Activated T-helper 17 cell treated with anti-CD3 and anti-CD28 coated beads, Interleukin-2, amount 50 U/mL, for 72 hours (primary cell): ENCODE measurements at places on chromosomes 1 and 21. TPM values are rescaled to one million over a fixed set of nuclear protein-coding genes. Genes with fewer than 3 reads are reported as not detected.

- H3K4me3 ChIP-seq = no peak overlapping the region
- H3K4me1 ChIP-seq = no peaks in the 10 kb centered on the region
- H3K36me3 ChIP-seq = no peaks in the 10 kb centered on the region
Measured at GRCh38 chr1:244548558-244549115, 87.6 kb downstream of the CATSPERE start.

Gene LRRC71
- total RNA-seq = not detected

DNA sequence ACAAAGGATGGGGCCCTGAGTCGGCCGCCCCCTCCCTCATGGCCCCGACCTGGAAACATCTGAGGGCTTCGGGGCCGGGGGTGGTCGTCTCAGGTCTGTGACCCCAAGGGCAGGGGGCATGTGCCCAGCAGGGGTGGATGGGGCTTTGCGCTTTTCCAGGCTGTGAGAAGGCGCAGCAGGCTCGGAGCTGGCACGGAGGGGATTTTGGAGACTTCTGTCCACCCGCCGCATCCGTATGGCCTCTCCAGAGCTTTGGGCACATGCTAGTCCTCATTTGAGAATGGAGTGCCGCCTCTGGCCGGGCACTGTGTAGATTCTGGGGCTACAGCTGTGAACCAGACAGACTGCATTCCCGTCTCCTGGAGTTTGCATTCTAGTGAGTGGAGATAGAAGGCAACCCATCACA is 66.1 kb upstream of the WNT4 start:
- no peak for ATAC-seq
- H3K36me3 ChIP-seq = no peaks in the 10 kb centered on the region
- no peaks in the 10 kb centered on the region for H3K4me1 ChIP-seq
- no peak overlapping the region for H3K4me3 ChIP-seq

Gene TNFRSF1B
- total RNA-seq = 291 TPM

Gene CD5L
- not detected for total RNA-seq

- H3K36me3 ChIP-seq = no peaks in the 10 kb centered on the region
- H3K27ac ChIP-seq = no peak overlapping the region
- H3K4me1 ChIP-seq = no peaks in the 10 kb centered on the region
- H3K4me3 ChIP-seq = no peak overlapping the region
Measured at GRCh38 chr1:61648983-61649742, 75.8 kb downstream of the TM2D1 start.

- peaks cover 42% of the 10 kb centered on the region for H3K36me3 ChIP-seq
- H3K4me3 ChIP-seq = no peak overlapping the region
- peaks cover 11% of the 10 kb centered on the region for H3K4me1 ChIP-seq
- no peak overlapping the region for H3K27ac ChIP-seq
Measured at GRCh38 chr1:88731475-88732269, 47.6 kb downstream of the PKN2 start.

DNA sequence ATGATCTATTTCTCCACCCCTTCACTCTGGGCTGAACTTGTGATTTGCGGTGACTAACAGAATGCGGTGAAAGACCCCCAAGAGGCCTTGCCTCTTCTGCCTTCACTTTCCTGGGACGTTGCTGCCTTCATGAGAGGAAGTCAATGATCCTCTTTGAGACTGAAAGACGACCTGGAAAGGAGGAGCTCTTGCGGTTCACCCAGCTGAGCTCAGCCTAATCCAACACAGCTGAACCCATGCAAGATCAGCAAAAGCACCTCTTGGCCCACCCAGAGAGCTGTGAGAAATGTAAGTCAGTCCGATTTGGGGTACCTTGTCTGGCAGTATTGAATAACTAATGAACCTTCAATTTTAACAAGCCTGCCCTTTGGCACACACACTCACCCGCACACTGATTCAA is 767.4 kb upstream of the TPTE start:
- H3K36me3 ChIP-seq = no peaks in the 10 kb centered on the region
- no peaks in the 10 kb centered on the region for H3K4me1 ChIP-seq
- no peak for ATAC-seq
- H3K4me3 ChIP-seq = no peak overlapping the region
- H3K27ac ChIP-seq = no peak overlapping the region
- H3K27me3 ChIP-seq = no peaks in the 10 kb centered on the region

DNA sequence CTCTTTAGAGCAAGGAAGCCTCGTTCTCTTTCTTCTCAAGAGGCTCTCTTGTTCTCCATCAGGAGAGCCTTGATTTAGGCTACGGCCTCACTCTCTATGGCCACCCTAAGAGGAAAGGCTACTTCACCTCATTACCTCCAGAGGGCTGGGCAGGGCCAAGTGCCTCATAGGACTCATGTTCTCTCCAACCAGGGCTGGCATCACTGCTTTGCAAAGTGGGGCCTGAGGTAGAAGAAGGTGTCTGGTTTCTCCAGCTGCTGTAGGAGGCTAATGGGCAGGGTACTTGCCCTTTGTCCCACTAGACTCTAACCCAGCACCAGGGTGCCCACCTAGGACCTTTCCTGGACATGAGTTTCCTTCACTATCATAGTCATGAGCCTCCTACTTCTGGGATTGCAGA is 2.1 kb upstream of the ATXN7L2 start:
- peaks cover 28% of the 10 kb centered on the region for H3K4me1 ChIP-seq
- no peaks in the 10 kb centered on the region for H3K27me3 ChIP-seq
- no peak overlapping the region for H3K27ac ChIP-seq
- H3K36me3 ChIP-seq = peaks cover 7% of the 10 kb centered on the region

DNA sequence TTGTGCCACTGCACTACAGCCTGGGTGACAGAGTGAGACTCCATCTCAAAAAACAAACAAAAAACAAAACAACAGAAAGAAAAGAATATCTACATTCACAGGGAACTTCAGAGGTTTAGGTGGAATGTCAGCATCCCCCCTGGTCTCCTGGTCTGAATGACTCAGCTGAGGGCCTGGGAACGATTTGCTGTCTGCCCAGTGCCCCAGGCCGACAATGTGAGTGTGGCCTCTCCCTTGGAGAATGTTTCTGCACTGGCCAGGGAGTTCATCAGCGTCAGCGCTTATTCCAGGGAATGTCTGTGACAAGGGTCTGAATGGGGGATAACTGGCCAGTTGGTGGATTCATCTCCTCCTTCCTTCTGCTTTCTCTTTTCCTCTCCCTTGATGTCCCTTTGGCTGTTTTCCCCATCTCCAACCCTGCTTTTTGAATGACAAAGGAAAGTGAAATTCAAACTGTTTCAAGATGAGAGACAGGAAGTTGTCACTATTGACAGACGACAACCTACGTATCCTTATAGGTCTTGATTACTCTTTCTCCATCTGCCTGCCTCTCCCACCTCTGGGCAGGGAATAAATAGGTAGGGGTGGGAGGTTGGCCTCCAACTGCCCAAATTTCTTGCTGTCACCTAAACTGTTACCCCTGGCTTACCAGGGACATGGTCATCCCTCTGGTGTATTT is 213.1 kb downstream of the HHAT start:
- peak overlapping the region; percentile 20 for H3K27ac ChIP-seq
- peak; percentile 26 for ATAC-seq
- peaks cover 5% of the 10 kb centered on the region for H3K4me1 ChIP-seq
- no peaks in the 10 kb centered on the region for H3K27me3 ChIP-seq
- H3K4me3 ChIP-seq = no peak overlapping the region

GRCh38 chr1:245261786-245262185 is 107.0 kb downstream of the KIF26B start:
- no peak overlapping the region for H3K27ac ChIP-seq
- no peaks in the 10 kb centered on the region for H3K36me3 ChIP-seq
- H3K27me3 ChIP-seq = peaks cover 11% of the 10 kb centered on the region
- H3K4me3 ChIP-seq = no peak overlapping the region

GRCh38 chr21:32687643-32688345 is 40.0 kb downstream of the SYNJ1 start:
- no peak overlapping the region for H3K27ac ChIP-seq
- H3K27me3 ChIP-seq = no peaks in the 10 kb centered on the region
- ATAC-seq = no peak
- H3K4me3 ChIP-seq = no peak overlapping the region
- peaks cover 76% of the 10 kb centered on the region for H3K36me3 ChIP-seq

- no peaks in the 10 kb centered on the region for H3K4me1 ChIP-seq
- H3K27ac ChIP-seq = no peak overlapping the region
- H3K4me3 ChIP-seq = no peak overlapping the region
- peaks cover 45% of the 10 kb centered on the region for H3K27me3 ChIP-seq
Measured at GRCh38 chr1:60952612-60953111, 129.7 kb upstream of the NFIA start.

DNA sequence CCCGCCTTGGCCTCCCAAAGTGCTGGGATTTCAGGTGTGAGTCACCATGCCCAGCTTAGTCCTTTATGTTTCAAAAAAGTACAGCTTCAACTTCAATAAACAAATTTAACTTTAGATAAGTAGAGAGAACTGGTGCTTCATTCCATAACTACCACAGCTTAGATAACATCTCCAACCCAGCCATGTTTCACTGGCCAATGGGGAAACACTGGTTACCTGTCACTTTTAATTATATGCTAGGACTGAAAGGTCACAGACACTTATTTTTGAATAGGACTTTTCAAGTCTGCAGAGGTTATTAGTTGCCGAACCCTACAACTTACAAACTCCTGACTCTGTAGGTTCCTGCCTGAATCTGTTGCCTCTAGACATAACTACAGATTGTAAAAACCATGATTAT is 56.5 kb upstream of the ST6GALNAC3 start:
- no peak overlapping the region for H3K27ac ChIP-seq
- no peak overlapping the region for H3K4me3 ChIP-seq
- no peak for ATAC-seq

Gene LAMC2
- total RNA-seq = 0.05 TPM

DNA sequence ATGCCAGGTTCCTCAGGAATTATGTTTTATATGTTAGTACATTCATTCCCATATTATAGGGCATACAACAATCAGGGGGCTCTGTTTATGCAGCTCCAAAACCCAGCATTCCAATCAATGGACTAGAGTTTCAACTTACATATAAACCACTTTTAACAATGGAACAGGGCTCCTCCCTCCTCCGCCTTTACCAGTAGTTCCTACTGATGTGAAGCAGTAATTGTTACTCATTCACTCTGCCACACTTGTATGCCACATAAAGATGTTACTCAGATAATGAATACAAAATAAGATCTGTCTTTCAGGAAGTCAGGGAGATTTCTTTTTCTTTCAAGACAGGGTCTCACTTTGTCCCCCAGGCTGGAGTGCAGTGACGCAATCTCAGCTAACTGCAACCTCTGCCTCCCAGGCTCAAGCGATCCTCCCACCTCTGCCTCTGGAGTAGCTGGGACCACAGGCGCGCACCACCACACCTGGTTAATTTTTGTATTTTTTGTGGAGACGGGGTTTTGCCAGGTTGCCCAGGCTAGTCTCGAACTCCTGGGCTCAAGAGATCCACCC is 17.1 kb downstream of the ZNF281 start:
- peaks cover 4% of the 10 kb centered on the region for H3K4me1 ChIP-seq
- no peak for ATAC-seq
- H3K4me3 ChIP-seq = no peak overlapping the region
- peaks cover 5% of the 10 kb centered on the region for H3K36me3 ChIP-seq

GRCh38 chr21:14952916-14953315 is 111.9 kb downstream of the NRIP1 start:
- ATAC-seq = no peak
- no peaks in the 10 kb centered on the region for H3K4me1 ChIP-seq
- H3K4me3 ChIP-seq = no peak overlapping the region
- H3K36me3 ChIP-seq = no peaks in the 10 kb centered on the region
- H3K27me3 ChIP-seq = peaks cover 5% of the 10 kb centered on the region

Gene GUCA2A
- not detected for total RNA-seq

DNA sequence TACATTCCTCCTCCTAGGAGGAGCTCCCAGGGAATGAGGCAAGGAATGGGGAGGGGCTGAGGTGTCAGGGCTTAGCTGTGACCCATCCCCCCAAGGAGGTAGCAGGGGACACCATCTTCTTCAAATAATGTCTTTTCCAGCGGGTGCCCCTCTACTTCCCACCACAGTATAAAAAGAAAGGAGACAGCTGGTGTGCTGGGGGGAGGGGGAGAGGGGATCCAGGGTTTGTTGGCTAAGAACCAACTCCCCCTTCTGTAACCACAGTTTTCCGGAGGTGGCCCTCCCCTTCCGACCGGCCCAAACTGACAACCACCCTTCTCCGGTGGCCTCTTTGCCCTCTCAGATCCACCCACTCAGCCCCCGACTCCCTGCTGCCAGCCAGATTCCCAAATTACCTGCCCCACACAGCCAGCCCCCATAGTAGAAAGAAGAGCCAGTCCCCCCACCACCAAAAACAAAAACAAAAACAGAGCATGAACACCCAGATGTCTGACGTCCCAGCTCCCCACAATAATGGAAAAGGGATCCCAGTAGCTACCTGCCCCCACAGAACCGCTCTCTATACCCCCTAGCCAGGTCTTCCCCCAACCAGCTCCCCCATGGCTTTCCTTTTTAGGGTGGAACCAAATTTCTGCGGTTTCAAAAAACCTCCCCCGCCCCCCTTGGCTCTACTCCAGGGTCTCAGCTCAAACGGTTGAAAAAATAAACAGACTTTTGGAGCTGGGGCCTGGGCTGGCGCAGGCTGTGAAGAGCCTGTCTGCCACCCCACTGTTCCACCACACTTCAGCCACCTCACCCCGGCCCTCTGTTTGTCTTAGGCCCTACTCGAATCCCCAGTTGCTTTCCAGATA is 2.1 kb downstream of the ARHGEF2 start:
- H3K4me3 ChIP-seq = peak overlapping the region; percentile 100
- peak overlapping the region; percentile 99 for H3K27ac ChIP-seq
- H3K36me3 ChIP-seq = peaks cover 91% of the 10 kb centered on the region
- ATAC-seq = peak; percentile 13
- H3K27me3 ChIP-seq = no peaks in the 10 kb centered on the region

DNA sequence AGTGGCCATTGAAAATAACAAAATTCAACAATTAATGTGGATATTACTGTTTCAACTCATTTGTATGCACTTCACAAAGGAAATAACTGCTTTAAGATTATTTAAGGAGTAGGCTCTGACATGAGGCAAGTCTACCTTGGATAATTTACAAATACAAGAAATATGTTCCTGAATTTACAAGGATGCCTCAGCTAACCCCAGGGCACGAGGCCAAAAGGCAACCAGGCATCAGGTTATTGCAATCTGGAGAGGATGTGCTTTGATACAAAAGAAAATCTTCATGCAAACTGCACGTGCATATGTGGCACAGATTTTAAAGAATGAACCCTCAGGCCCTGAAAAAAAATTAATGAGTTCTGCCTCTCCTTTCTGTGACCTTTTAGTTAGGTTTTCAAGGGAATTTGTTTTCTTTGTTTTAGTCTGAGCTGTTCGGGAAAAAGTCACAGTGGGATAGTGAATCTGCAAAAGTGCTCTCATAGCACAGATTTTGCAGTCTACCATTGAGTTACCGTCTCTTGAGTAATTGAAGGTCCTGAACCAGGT is 1304.2 kb upstream of the ADGRL4 start:
- no peak for ATAC-seq
- H3K4me1 ChIP-seq = no peaks in the 10 kb centered on the region
- H3K27me3 ChIP-seq = no peaks in the 10 kb centered on the region

Gene CLEC20A
- not detected for total RNA-seq

DNA sequence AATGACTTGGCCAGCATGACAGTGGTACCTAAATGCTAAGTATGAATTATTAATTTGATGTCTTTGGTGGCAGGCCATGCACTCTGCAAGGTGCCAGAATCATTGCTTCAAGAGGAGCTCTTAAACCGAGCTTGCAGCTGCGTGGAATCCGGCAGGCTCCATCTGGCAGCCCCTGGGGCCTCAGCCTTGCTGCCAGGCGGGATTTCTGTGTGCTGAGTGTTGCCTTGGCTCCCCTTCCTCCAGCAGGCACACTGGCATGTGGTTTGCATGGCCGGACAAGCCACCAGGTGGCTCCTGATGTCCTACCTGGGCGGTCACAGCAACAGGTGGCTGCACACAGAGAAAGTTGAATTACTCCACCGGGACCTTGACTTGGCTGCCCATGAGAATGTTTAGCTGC is 155.4 kb downstream of the URB2 start:
- H3K4me3 ChIP-seq = no peak overlapping the region
- ATAC-seq = no peak
- peaks cover 8% of the 10 kb centered on the region for H3K27me3 ChIP-seq
- no peak overlapping the region for H3K27ac ChIP-seq

GRCh38 chr1:200653022-200653462 is 16.7 kb downstream of the DDX59 start:
- ATAC-seq = peak; percentile 89
- H3K27ac ChIP-seq = peak overlapping the region; percentile 66
- no peaks in the 10 kb centered on the region for H3K27me3 ChIP-seq
- peaks cover 20% of the 10 kb centered on the region for H3K4me1 ChIP-seq
